Activated CD4-positive, alpha-beta T cell treated with anti-CD3 and anti-CD28 coated beads, Interleukin-2, amount 50 U/mL, for 24 hours (primary cell): ENCODE measurements at places on chromosomes 1 and 21.

DNA sequence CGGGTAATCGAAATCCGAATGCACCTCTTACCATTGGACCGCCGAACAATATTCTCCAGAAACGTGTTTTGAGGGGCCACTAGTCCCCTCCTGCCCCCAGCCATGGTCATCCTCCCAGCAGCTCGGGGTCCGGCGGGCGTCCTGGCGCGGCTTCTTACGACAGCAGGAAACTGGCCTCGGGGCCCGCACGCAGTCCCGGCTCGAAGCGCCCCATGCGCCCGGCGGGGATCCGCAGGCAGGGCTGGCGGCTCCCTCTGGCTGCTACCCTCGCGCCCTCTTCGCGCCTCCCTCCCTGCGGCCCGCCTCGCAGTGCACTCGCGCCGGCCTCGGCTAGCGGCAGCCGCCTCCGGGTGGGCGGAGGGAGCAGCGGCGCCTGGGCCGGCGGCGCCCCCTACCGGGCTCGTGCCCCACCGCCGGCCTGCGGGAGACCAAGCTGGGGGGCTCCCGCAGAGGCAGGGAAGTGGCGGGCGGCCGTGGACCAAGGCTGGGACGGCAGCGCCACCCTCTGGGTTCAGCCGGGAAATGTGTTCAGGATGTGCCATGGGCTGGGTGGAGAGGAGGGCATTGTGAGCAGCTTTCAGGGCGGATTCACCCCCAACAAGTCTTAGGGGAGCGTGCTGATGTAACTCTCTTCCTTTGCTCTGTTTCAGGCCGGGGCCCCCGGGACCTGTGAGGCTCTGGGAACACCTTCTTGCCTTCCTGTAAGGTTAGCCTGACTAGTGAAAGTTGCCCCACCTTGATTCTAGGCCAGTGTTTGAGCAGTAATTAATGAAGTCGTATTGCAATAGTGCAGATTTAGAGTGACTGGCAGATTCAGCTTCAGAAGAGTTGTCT, at the start of gene KCNH1:
KCNH1 (minus strand) TSS at position 313 of the 834 bp plus-strand sequence; CDS start at position 110, 203 bp downstream.
- DNase-seq, result peak; percentile 51

DNA sequence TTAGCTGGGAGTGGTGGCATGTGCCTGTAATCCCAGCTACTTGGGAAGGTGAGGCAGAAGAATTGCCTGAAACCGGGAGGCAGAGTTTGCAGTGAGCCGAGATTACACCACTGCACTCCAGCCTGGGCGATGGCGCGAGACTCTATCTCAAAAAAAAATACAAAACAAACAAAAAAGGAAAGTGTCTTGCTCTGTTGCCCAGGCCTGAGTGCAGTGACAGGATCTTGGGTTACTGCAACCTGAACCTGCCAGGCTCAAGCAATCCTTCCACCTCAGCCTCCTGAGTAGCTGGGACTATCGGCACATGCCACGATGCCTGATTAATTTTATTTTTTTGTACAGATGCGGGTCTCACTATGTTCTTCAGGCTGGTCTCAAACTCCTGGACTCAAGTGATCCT, 33.3 kb downstream of the DEGS1 start:
- no peak for DNase-seq

DNA sequence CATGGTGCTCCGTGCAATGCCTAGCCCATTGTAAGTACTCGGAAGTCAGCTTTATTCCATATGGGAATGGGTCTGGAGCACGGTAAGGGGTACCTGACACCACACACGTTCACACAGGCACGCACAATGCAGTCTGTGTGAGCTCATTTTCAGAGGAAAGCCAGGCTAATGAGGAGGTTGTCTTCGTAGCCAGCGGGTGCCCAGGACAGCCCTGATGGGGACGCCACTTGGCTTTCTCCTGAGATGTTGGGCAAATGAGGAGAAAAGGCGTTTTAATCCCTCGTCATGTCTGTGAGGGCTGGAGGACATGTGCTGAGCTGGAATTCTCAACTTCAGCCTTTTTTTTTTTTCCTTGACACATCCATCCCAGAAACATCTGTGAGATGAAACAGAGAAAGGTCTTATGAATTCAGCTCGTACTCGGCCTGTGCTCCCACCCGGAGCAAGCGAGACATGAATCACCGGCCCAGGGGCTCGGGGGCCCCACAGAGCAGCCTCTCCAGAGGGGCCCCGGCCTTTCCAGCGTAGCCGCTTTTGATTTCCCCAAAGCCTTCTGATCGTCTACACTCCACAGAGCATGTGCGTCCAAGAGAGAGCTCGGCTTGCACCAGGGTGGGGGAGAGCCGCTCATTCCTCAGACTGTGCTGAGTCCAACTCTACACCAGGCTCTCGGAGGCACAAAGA, 125.1 kb downstream of the EPHB2 start:
- no peak for DNase-seq

- no peak for DNase-seq
Observed at GRCh38 chr1:183472488-183473216, at the start of gene SMG7. SMG7 (plus strand) TSS chr1:183472499; CDS start chr1:183472621, 122 bp downstream.

GRCh38 chr1:10870493-10871096, 74.1 kb upstream of the CASZ1 start:
- no peak for DNase-seq
